Fibroblast of mammary gland (primary cell): ENCODE measurements at places on chromosomes 5 and 9.

DNA sequence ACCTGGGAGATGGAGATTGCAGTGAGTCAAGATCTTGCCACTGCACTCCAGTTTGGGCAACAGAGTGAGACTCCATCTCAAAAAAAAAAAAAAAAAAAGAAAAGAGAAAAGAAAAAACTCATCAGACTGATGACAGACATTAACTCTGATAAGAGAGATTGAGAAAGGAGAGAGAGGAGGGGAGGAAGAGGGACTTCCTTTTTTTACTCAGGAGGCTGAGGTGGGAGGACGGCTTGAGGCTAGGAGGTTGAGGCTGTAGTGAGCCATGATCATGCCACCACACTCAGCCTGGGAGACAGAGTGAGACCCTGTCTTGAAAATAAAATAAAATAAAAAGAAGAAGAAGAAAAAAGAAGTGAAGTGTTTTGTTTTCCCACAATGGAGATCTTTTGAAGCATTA lies 9.7 kb upstream of the MSMP start:
- no peak for DNase-seq

- DNase-seq = no peak
Measured at GRCh38 chr9:110871736-110872135, 166.5 kb downstream of the LPAR1 start.

DNA sequence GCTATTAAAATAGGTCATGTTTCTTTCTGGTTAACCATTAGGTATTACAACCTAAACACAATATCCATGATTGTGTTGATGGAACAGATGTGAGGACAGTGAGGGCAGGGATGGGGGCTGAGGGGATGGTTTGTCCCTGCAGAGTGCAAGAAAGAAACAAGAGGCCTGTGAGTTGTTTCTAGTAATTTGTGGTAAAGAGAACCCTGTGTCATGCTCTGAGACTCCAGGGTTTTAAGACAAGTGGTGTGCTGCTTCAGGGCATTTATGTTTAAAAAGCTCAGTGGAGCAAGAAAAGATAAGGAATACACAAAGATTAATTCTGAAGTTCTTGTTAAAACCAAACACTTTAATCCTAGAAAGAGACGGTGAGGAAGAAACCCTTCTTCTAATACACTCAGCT lies 656.5 kb downstream of the TLE1 start:
- peak; percentile 32 for DNase-seq

GRCh38 chr9:22838266-22838665 lies 391.6 kb downstream of the DMRTA1 start:
- DNase-seq = no peak

- peak; percentile 43 for DNase-seq
Measured at GRCh38 chr5:36575361-36575781, 31.0 kb upstream of the SLC1A3 start.

DNA sequence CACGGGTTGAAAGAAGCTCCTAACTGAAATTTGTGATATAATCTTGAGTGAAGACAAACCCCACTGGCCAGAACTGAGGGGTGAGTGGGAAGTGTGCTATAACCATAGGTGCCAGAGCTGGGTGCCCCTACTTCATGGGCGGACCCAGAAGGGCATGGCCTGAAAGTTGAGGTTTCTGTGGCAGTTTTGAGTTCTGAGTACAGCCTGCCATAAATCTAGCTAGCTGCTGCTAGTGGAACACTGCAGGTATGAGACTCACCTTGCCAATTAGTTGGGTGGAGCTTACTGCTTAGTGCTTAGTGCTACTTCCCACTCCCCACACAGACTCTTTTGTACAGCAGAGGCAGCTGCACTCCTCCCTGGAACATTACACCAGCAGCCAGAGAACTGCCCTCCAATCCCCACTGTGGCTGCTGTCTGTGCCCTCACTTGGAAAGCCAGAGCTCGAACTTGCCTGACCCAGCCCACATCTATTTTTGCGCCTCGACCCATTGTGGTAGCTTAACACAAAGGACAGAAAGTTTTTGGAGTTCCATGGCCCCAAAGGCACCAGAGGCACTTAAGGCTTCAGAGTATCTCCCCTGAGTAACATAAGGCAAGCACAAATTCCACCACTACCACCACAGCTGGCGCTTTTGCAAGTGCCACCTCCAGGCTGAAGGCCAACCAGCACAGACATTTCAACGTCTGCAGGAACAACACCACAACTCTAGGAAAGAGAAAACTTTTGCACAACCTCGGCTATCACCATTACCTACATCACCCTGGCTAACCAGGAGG lies 27.1 kb upstream of the PTGER4 start:
- DNase-seq = no peak

- DNase-seq = peak; percentile 67
Measured at GRCh38 chr5:92309336-92309991, 926.3 kb upstream of the ARRDC3 start.

- no peak for DNase-seq
Measured at GRCh38 chr5:139342423-139342723, 719 bp downstream of the PAIP2 start.

DNA sequence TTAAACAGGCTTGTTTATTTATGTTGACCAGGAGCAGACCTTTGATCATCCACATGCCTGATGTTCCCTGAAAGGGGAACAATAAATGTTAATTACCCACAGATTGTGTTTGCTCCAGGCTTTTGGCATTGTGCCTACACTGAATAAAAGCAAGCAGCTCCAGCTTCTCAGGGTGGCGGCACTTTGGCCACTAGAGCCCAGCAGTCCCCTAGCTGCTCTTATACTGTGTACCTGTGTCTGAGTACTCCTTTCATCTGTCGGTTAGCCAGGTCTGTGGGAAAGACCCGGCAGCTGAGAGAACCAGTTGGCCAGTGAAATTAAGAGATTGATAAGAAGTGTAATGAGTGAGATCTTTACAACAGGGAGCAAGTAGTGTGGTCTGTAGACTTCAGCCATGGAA lies 254.8 kb upstream of the FTMT start:
- no peak for DNase-seq
